ENCODE measurements at places on chromosomes 1 and 21.

DNA sequence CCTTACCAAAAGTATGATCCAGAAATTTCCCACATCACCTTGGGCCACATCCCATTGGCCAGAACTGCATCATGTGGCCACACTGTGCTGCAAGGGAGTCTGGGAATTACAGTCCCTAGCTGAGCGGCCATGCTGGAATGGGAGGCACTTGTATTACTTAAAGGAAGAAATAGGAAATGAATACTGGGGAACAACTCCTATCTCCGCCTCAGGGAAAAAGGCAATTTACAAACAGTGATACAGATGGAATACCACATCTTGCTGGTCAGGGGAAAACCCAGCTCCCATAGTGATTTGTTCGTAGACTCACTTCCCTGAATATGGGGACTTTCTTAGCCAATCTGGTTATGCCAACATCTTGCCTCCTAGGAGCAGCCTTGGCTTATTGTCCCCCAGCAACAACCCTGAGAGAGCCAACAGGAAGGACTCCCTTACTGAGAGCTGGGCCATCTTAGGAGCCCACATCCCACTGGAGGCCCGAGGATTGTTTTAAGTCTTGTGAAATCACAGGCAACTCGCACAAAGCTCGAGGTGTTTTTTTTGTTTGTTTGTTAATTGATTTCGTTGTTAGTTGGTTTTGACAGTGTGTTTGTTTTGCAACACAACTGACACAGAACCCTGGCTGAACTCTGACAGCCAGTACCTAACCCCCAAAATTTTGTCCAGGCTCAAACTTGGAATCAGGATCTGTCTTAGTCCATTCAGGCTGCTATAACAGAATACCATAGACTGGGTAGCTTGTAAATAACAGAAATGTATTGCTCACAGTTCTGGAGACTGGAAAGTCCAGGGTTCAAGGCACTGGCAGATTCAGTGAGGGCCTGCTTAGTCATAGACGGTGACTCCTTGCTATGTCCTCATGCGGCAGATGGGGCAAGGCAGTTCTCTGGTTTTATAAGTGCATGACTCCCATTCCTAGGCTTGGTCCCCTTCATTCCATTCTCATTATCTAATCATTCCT, 14.9 kb downstream of the CDA start:
- DNase-seq = no peak

GRCh38 chr1:242241936-242242335, 243.0 kb upstream of the MAP1LC3C start:
- no peak for DNase-seq

DNA sequence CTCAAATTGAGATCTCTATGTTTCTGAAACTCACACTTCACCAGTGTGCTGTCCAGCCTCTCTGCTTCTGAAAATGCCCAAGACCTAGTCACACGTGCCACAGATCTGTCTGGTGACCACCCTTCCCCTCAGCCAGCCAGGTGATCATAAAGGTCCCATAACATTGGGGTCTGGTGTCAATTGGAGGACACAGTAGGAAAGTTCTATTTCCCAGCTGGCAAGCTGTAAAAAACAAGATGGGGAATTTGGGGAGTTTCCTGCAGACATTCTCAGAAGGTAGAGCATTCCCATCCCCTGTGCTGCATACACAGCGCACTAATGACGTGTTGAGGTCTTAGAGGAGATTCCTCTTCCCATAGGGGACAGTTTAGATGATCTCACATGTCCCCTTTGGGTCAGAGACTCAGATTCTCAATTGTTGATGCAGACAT, 50.1 kb downstream of the RPS6KA1 start:
- DNase-seq = no peak

DNA sequence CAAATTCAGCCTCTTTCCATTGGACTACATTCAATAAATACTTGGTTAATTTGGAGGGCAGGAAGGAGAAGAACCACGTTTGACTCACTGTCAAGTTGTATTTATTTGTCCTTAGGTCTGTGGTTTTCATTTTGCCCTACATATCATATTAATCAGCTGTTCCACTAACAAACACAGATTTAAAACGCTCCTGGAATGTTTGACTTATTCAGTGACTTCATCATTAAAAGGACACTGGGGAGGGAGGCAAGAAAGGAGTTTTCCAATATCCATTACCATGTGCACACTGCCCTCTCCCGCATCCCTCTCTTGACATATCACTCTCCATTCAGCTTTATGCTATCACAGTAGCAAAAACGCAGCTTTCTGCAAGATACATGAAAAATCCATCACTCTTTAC, 98.2 kb upstream of the C1orf87 start:
- DNase-seq = no peak

- no peak for DNase-seq
These were observed 73.9 kb upstream of the VTCN1 start for GRCh38 chr1:117284399-117285215.

- no peak for DNase-seq
These were observed 669.4 kb downstream of the SMYD3 start for GRCh38 chr1:245837718-245838117.

DNA sequence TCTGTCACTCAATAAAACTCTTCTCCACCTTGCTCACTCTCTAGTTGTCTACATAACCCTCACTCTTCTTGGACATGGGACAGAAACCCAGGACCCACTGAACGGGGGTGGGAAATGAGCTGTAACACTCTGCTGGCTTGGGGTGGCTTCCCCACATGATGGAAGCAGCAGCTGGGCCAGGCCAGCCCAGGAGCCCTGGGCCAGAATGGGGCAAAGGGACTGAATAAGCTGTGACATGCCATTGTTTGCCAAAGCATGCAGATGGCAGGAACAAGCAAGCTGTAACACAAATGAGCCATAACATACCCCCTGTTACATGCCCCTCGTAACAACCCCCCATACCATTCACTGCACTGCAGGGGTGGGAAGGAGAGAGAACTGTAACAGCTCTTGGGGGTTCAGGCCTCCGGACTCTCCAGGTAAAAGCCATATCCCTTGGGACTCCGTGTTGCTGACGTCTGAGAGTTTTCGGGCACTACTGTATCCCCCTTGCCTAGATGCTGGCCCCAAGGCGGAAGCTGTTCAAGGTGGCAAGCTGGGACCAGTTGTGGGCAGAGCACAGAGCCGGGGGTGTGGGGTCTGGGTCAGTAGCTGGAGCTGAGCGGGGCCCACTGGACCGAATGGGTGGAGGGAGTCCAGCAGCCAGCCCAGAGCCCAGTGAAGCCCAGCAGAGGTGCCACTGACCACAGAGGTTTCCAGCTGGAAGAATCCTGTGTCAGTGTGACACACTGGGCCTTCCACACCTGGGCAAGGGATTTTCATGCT, 56.1 kb upstream of the DMRTB1 start:
- no peak for DNase-seq

GRCh38 chr1:85756864-85757263, 48.6 kb upstream of the ZNHIT6 start:
- DNase-seq = no peak

- no peak for DNase-seq
These were observed 6.8 kb downstream of the CD52 start for GRCh38 chr1:26324550-26324949.

GRCh38 chr1:36982709-36983108, 51.6 kb downstream of the GRIK3 start:
- no peak for DNase-seq

GRCh38 chr1:183270541-183271141, 84.6 kb downstream of the LAMC2 start:
- DNase-seq = no peak

- DNase-seq = peak; percentile 35
These were observed 100.8 kb upstream of the SLC45A1 start for GRCh38 chr1:8217011-8217711.

DNA sequence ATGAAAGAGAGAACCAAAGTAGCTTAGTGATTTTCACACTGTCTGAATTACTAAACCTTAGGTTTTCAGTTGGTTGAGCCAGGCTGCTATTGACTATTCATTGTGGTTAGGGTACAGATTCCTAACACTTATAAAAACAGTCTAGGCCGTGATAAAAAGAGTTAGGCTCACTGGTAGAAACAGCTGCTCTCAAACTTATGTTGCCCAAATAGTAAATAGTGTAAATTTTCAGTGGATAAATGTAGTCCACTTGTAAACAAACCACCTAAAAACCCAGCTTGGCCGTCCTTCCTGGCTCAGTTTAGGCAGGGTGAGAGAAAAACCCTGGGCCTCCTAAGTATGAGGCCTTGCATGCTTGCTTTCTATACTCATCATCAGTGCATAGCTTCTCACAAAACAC, 34.9 kb downstream of the ARID1A start:
- DNase-seq = no peak

GRCh38 chr1:113207019-113207418, 134.0 kb downstream of the LRIG2 start:
- no peak for DNase-seq

- DNase-seq = no peak
These were observed 30.9 kb downstream of the CCN1 start for GRCh38 chr1:85611425-85611824.

DNA sequence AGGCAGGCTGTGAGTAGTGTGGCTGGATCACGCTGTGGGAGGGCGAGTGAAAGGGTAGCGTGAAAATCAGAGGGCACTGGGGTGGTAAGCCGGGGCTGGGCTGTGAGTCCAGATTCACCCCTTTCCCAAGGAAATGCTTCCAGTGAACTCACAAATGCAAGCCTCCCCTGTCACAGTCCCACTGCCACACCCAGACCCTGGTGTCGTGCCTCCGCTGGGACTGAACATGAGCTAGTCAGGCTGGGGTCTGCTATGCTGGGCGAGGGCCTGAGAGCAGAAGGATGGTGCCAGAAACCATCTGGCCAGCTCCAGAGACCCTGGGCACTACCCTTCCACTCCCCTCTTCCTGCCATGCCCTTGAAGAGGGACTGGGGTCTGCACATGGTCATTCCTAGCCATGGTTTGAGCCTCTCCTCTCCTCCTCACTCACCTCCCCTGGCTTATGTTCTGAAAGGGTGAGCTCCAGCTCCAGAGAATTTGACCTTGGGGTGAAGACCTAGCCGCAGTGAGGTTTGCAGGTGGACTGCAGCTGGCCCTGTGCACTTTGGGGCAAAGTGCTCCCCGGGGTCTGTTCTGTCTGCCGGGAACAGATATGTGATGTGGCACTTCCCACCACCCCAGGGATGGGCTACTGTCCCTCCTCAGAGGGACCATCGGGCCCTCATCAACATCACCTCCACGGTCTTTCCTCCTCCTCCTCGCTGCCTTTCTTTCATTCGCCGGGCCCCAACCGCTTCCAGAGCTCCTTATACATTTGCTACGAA, 365.6 kb downstream of the RPS6KC1 start:
- no peak for DNase-seq

- no peak for DNase-seq
These were observed 1352.0 kb downstream of the BRINP3 start for GRCh38 chr1:189125694-189126093.

Measured in activated CD4-positive, alpha-beta T cell treated with anti-CD3 and anti-CD28 coated beads, Interleukin-2, amount 50 U/mL, for 48 hours (primary cell).